ENCODE measurements at places on chromosomes 3 and 15.

DNA sequence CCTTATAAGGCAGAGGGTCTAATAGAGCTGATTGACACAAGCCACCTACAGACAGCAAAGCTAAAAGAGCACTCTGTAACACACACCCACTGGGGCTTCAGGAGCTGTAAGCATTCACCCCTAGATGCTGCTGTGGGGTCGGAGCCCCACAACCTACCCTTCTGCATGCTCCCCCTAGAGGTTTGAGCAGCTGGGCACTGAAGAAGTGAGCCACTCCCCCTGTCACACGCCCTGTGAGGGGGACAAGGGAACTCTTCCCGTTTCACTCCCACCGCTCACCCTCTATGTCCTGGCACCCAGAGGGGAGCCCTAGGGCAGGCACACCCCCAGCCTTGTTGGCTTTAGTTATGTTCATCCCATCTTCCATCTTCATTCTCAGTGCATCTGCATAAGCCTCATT, 9.4 kb upstream of the CSTA start:
- DNase-seq = no peak

GRCh38 chr15:99295840-99296239, 44.6 kb downstream of the LRRC28 start:
- DNase-seq = no peak

- DNase-seq = no peak
Observed at GRCh38 chr3:183811638-183812037, 13.7 kb downstream of the MAP6D1 start.

DNA sequence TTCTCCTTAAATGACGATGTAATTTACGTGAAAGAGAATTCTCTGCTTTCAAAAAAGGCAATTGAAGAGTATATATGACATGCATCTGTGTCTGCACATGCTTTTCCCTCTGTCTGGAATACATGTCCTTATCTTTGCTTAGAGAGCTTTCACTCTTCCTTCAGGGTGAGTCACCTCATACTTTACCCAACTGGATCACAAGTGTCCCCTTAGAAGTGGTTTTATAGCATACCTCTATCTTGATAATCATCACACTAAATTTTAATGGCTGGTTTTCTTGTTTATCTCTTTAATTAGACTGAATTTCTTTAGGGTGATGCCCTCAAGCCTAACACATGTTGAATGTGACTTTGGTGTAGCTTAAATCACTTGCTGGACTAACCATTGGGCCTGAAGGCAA, 178.9 kb downstream of the SV2B start:
- no peak for DNase-seq

DNA sequence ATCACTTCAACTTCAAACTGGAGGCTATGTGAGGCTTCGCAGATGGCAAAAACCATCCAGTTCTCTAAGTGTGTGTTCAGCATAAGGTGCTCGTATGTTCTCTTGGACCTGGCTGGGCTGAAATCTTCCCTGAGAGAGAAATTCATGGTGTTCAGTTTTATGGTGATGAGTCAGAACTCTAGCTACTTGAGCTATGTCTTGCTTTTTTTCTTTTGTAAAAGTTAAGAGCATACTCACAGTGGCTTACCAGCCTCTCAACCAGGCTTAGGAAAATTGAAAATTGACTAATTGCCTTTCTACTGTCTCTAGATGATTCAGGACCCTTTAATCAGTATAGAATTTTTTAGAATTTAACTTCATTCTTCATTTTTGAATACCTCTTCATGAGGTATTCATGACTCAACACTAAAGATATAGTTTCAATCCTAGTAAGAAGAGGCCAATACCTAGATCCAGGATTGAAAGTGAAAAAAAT, 617.5 kb downstream of the TBL1XR1 start:
- DNase-seq = no peak

- DNase-seq = no peak
Observed at GRCh38 chr3:59318881-59319280, 269.1 kb upstream of the CFAP20DC start.

DNA sequence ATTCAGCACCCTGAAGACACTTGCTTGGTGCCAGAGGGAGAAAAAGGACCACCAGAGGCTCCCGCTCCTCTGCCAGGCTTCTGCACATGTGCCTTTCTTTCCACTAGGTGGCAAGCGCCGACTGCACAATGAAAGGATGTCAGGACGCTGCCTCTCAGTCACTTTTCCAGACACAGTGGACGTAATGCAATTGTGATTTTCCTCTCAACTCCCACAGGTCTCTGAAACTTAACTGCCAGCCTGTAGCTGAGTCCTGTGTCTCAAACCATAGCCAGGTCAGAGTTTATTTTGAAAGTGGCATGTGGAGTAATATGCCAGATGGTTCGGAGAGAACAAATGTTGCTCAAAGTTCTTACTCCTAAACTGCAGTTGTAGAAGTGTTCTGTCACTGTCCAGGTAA, 162.9 kb downstream of the ITPR1 start:
- no peak for DNase-seq

DNA sequence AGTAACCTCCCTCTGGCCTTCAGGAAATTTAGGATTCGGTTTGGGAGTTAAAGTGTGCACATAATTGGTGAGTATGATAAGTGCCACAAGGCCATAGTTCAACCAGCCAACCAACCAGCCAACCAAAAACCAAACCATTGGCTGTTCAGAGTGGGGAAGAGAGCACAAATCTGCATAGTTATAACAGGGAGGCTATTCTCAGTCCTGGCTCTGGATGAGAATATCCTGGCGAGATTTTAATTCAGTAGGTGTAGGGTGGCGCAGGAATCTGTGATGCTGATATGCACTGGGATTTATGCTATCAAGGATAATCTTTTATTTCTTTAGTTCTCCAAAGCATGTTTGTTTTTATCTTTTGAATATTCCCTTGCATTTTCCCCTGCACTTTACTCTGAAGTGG, 49.1 kb downstream of the AKAP13 start:
- no peak for DNase-seq

- DNase-seq = no peak
Observed at GRCh38 chr3:58646503-58646902, 20.1 kb downstream of the FAM3D start.

- DNase-seq = no peak
Observed at GRCh38 chr3:14768881-14769280, 49.9 kb upstream of the FGD5 start.

DNA sequence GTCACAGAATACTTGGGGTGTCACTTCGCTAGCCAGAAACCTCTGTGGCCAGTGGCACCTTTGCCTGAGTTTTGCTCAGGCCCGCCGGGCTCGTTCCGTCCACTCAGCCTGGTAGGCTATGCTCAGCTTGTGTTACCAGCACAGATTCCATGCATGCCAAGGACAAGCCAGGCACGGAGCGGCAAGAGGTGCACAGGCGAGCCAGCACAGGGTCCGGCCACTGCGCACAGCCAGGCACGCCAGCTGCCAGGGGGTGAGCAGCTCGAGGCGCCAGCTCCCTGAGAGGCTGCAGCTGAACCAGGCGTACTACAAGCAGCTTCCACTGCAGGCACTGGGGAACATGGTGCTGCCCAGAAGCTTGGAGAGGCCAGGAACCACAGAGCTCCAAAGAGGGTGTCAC, 14.7 kb downstream of the PCYT1A start:
- DNase-seq = no peak

DNA sequence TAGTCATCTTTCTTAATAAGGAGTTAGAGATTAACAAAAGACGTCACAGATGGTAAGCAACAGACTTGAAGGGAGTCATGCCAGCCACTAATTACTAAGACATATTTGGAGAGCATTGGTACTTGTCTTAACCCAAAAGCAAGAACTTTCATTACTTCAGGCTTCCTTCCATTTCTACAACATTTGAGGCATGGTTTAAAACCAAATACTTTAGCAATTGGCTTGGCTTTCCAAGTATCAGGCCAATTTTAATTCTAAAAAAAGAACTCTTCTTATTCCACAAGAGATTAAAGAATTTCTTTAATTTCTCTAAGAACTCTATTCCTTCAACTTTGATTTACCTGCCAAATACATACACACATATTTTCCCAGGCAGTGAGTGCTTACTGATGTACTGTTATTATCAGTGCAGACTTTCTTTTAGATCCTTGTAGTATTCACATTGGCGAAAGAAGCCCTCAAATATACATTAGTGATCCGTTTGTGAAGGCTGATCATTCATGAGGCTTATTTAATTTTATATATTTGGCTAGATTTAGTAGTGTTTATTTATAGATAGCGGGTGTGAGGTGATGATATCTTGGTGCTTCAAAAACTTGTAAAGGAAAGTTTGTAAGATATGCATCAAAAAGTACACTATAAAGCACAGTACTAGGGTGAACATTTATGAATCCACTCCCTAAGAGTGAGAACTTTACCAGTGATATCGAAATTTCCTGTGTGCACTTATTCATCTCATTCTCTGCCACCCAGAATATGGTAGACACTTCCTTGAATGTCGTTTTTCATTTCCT, 229.2 kb downstream of the MFSD1 start:
- no peak for DNase-seq

All from stimulated activated CD4-positive, alpha-beta T cell treated with anti-CD3 and anti-CD28 coated beads, Interleukin-4, amount 100 ng/mL, for 1 hour (primary cell).